ENCODE measurements at places on chromosomes 16 and 17.
A peak's percentile ranks its signal among the peaks of the same experiment; 100 is the strongest.

DNA sequence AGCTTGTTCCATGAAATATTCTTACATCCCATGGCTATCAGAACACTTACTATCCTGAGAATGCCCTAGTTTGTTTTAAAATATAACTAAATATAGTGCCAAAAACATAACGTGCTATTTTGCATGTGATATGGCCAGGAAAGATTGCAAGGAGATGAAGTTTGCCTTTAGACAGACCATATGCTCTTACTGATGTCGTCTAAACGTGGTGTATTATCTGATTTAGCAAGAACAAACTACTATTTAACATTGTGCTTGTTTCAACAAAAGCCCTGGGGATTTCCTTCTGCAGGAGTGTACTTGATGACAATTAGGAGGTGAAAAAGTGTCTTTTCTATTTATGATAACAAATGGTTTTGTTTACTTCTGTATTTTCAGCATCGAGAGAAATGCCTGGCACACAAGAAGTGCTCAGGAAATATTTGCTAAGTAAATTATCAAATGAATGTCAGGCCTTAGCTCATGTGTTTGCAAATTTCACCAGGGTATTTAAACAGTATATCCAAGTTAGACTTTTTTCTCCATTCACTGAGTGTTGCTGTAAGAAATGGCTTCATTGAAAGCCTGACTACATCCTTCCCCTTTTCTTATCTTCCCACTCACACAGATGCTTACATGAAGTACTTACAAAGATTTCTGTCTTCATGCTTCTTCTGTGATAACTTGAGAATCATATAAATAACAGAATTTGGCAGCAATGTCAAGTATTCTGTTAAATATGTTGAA lies 1033.6 kb downstream of the CDH8 start:
- no peak for DNase-seq

- DNase-seq = no peak
Measured at GRCh38 chr16:68994324-68994723, 111.1 kb upstream of the HAS3 start.

DNA sequence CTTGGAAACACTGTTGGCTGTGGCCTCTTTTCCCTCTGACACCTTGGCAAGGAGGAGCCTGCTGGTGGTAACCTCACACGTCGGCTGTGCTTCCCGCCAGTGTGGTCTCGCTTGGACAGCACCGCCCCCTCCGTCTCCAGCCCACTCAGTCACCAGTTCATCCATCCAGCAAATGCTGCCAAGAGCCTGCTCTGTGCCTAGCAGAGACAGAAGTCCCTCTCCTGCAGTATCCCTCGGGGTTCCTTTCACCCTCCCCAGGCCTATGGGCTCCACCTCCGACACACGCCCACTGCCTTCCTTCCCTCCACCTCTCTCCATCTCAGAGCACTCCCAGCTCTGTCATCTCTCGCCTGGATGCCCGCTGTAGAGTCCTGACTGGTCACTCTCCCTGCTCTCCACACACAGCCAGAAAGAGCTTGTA lies 12.3 kb downstream of the CACNG4 start:
- no peak for DNase-seq

- no peak for DNase-seq
Measured at GRCh38 chr16:57032931-57033330, 43.6 kb downstream of the NLRC5 start.

- no peak for DNase-seq
Measured at GRCh38 chr17:19673623-19674022, 25.1 kb downstream of the ALDH3A2 start.

GRCh38 chr16:19436540-19436939 lies 18.9 kb downstream of the TMC5 start:
- no peak for DNase-seq

DNA sequence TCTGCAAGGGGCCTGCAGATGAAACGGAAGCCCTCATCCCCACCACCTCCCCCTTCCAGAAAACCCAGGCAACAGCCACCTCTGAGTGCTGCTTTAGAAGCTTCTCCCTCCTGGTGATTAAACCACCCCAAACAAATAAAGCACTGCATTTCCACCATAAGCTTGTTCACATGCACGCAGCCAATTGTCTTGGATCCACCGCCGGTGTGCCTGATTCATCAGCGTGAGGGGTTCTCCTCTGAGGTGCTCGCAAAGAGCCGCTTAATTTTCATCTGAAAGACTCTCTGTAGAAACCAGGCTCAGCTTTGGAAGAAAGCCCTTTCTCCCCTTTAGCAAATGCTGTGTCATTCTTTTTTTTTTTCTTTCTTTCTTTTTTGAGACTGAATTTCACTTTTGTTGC lies 155.2 kb upstream of the EEF2KMT start:
- DNase-seq = no peak

- peak; percentile 90 for DNase-seq
Measured at GRCh38 chr17:62892870-62893338, 73.1 kb upstream of the TANC2 start.

DNA sequence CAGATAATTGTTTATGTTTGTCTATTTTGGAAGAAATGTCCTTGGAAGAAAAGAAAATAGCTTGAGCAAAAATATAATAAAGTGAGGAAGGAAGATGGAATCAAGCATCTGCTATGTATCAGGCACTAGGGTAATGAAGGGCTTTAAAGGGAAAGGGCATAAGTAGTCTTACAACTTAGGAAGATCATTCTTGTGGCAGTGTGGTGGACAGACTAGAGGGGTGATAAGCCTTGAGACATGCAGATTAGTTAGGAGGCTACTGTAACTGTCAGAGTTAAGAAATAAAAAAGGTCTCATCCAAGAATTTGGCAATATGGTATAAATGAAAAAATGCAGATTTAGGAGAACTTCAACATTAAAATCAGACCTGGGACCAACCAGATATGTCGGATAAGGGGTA lies 14.9 kb downstream of the FAM222B start:
- DNase-seq = no peak
